Activated CD4-positive, alpha-beta memory T cell treated with anti-CD3 and anti-CD28 coated beads for 36 hours (primary cell): ENCODE measurements at places on chromosomes 13 and 19.

DNA sequence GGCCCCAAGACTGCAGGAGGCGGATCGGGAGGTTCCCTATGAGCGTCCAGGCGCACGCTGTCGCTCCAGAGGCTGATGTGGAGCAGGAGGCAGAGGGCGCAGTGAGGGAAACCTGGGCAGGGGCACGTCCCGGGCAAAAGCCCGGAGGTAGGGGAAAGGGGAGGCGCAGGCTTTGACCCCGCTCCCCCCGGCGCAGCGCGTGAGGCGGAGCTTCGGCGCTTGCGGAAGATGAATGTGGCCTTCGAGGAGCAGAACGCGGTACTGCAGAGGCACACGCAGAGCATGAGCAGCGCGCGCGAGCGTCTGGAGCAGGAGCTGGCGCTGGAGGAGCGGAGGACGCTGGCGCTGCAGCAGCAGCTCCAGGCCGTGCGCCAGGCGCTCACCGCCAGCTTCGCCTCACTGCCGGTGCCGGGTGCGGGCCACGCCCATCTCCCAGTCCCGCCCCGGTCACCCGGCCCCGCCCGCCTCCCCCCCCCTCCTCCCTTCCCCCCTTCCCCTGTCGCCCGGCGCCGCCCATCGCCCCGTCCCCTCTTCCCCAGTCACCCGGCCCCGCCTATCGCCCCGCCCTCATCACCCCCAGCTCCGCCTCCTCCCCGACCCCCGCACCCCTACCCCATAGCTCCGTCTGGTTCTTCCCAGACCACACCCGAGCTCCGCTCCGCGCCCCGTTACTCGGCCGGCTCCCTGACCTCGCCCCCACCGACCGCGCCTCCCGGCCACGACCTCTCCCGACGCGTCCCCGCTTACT is 4.1 kb downstream of the HMG20B start:
- no peak for DNase-seq

- no peak for DNase-seq
Observed at GRCh38 chr13:82467626-82468025, 1414.6 kb downstream of the SLITRK1 start.

DNA sequence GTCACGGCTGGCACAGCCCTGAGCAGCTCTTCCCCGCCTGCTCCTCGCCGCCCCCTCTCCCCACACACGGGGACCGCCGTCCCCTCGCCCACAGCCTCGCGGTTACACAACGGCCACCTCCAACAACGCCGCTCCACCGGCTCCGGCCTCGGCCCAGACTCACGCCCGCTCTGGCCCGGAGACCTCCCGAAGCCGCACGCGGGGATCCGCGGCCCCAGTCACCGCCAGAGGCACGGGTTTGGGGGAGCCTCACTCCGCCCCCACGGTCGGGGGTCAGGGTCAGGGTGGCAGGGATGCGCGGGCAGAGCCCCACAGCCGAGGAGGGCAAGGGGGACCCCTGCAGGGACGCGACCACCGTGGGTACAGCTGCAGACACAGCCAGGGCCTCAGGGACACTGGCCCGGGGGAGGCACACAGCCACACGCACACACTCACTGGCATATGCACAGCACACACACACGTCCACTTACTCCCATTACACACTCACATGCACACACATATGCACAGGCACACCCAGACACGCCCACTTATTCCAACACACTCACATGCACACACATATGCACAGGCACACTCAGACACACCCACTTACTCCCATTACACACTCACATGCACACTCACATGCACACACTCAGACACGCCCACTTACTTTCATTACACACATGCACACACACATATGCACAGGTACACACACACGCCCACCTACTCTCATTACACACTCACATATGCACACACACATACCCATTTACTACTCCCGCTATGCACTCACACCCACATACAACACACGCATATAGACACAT is 1.6 kb downstream of the TTYH1 start:
- DNase-seq = no peak

DNA sequence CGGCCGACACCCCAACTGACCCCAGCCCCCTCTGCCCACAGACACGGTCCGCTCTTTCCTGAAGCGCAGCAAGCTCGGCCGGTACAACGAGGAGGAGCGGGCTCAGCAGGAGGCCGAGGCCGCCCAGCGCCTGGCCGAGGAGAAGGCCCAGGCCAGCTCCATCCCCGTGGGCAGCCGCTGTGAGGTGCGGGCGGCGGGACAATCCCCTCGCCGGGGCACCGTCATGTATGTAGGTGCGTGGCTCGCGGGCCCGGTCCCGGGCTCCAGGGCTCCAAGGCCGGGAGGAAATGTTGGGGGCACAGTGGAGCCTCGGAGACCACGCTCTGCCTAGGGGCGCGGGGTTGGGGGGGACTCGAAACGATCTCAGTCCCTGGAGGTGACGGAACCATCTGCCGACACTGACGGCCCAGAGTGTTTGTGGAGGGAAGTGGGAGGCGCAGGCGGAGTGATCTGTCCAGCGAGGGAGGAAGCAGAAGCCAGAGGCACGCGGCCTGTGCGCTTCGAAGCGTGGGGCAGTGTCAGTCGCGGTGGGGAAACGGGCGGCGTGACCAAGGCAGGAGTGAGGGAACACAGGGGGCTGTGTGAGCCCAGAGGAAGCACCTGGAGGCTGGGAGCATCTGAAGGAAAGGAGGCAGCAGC is 6.3 kb downstream of the TBCB start:
- DNase-seq = no peak

DNA sequence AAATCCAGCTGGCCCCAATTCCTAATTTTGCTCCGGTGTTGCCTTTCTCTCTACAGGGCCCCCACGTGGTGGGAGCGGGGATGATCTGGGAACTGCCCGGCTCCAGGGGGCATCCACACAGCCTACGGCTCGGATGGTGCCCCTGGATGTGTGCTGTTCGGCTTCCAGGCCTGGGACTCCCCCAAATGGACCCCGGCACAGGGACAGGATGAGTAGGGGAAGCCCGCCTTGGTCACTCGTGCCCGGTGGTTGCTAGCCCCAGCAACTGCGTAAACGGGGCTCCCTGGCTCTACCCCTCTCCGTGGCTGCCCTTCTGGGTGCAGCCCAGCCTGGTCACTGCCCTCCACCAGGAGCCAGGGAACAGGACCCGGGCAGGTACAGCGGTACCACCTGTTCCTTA is 111.5 kb downstream of the TEX26 start:
- DNase-seq = no peak

DNA sequence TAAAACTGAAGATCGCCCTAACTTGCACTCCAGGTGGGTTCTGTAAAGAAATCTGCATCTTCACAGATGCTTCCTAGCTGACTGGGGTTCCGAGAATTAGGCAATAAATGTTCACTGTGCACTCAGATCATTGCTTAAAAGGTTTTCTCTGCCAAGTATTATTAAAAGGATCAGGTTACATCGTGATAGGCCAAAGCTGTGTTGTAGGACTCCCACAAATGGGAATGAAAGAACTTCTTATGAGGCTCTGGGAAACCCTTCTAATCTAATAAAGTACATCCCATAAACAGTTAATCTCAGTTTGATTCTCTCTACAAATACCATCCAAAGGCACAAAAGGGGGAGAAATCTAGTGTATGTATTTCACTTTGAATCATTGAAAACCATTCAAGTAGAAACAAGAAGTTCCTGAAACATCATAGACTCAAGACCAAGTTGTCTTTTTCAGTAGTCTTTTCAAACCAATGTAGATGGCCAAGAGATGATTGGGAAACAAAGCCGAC is 7.1 kb upstream of the POU4F1 start:
- no peak for DNase-seq

DNA sequence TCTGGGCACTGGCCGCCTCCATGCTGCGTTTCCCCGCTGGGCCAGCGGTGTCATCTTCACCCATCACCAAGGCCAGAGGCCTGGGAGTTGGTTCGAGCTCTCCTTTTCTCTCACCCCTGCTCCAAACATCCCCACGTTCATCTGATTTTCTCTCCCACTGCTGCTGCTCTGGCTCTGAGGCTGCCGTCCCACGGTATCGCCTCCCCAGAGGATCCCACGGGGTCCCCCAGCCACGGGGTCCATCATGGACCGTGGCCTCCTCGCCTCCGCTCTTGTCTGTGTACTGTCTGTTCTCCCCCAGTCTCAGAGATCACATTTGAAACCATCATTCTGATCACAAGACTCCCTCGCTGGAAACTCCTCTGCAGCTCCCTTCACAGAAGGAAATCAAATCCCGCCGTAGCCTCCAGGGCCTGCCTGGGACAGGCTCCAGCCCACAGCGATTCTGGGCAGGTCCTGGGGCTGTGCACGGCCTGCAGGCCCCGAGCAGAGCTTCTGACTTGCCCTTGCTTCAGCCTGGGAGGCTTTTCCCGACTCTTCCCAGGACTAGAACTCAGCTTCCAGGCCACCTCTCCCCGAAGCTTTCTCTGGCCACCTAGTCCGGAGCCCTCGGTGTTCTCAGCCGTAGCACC is 64.2 kb downstream of the SOX1 start:
- no peak for DNase-seq

DNA sequence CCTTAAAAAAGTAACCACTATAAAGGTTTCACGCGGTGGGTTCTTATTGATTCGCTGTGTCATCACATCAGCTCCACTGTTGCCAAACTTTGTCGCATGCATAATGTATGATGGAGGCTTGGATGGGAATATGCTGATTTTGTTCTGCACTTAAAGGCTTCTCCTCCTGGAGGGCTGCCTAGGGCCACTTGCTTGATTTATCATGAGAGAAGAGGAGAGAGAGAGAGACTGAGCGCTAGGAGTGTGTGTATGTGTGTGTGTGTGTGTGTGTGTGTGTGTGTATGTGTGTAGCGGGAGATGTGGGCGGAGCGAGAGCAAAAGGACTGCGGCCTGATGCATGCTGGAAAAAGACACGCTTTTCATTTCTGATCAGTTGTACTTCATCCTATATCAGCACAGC is 30.6 kb downstream of the FGF9 start:
- DNase-seq = no peak

GRCh38 chr13:38483623-38484022 is 134.0 kb downstream of the UFM1 start:
- DNase-seq = no peak

- DNase-seq = no peak
Observed at GRCh38 chr13:59259165-59260000, 904.3 kb downstream of the DIAPH3 start.

GRCh38 chr19:35049456-35049855 is 7.9 kb downstream of the HPN start:
- no peak for DNase-seq

DNA sequence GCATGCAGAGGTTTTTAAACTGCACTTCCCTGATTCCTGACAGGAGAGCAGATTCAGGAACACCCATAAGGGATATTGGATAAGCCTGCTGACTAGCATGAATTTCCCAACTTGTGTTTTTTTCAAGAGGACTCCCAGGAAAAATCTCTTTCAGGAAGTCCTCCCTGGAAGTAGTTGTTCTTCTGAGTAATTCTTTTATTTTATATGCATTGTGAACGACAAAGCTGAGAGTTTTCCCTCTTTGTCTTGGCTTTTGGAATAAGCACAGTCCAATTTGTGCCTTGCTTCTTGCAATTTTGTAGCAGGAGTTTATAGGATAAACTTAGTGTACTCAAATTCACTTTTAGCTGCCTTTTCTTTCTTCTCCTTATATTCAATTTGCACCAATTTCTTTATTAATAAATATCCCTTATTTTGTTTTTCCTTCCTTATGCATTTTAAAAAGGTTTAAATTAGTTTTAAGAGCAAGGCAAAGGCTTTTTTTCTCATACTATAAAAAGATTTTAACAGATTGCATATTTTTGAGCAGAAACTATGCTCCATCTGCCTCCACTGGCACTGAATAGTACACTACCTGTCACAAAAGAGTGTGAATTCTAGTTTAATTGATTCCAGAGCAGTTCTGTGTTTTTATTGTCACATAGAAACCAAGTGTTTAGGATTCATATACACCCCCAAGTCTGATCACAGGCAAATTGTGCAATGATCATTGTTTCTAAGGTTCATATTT is 543.3 kb upstream of the SPRY2 start:
- DNase-seq = no peak

DNA sequence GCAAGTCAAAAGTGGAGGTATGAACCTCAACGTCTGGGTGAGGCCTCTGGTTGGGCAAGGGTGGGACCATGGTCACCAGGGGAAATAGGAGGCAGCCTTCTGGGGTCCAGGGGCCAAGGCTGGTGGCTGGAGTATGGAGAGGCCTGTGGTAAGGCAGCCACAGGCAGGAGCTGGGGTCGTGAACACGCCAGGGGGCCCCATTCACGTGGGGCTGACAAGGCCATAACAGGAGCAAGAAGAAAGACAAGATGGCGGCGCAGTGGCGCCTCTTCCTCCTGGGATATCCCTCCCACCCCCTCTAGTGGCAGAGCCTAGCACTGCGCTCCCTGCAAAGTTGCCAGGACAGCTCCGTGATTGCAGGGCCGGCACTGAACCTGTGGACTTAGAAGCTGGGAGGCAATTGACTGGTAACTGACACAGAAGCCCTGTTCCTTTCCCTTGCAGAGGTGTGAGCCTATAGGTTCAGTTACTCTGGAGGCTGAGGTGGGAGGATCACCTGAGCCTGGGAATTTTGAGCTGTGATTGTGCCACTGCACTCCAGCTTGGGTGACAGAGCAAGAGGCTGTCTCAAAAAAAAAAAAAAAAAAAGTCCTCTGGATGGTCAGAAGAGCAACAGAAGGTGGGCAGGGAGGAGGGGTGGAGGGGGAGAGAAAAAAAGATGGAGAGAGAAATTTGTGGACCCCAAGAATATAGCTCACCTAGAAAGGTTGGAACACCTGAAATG is 19.7 kb upstream of the EDDM13 start:
- peak; percentile 83 for DNase-seq

DNA sequence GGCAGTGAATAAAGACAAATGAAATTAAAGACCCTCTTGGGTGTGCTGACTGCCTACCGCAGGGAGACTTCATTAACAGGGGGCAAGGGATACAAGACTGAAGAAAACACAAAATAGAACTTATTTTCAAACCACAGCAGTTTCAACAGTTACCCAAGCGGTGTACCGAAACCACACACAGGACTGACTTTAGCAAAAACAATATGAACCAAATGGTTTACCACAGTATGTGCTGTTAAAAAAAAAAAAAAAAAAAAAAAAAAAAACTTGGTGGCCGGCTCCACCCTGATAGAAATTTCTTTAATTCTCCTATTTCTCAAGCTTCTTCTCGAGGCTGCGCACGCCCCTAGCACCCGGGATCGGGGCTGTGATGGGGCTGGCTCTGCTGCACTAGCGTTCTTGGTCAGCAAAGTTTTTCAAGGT is 42.6 kb downstream of the KLF2 start:
- peak; percentile 72 for DNase-seq

DNA sequence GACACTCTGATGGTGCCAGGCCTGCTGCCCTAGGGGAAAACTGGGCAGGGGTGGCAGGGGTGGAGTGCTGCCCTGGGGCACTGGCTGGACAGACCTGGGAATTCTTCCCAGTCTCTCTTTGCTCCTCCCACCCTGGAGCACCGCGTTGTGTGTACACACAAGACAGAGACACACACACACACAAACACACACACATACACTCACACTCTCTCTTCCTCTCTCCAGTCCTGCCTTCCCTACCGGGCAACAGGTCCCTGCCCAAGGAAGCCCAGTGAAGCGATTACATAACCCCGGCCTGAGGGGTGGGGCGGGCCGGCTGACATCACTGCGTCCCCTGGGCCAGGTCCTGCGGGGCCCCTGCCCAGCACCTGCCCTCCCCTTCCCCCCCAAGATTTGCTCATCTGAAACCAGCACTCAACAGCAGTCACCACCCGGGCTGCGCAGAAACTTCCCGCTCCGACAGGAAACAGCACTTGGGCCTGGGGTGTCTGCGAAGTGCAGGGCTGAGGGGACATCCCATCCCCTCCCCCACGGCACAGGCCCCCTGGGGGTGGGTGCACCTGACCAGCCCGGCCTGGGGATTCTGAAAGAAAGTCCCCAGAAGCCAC is 1.2 kb downstream of the MKNK2 start:
- peak; percentile 80 for DNase-seq
